NCI-H748 treated with DMSO at 0.1 percent for 48 hours (cell line): ENCODE measurements at places on chromosomes 3 and 15.

DNA sequence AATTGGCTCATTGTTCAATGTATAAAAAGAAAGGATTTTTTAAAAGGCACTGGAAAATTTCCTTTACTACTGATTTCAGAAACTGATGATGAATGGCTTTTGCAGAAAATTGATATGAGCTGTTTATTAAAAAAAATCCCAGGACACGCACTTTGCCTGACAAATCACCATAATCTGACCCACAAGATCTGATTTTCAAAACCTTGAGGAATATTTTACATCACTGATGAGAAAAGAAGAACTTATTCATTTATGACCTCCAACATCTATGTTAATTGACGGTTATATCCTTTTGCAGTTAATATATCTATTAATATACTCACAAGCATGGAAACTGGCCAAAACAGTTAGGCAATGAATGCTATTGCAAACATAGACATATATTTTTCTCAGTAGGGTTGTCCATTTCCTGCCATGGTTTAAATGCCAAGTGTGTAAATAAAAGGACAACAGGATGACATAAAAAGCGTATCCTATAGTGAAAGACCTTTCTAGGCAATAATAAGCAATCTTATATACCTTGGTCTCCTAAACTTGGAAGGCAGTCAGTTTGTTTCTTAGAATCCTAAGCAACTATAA lies 109.7 kb upstream of the SLC7A14 start:
- DNase-seq, result peak; percentile 49

DNA sequence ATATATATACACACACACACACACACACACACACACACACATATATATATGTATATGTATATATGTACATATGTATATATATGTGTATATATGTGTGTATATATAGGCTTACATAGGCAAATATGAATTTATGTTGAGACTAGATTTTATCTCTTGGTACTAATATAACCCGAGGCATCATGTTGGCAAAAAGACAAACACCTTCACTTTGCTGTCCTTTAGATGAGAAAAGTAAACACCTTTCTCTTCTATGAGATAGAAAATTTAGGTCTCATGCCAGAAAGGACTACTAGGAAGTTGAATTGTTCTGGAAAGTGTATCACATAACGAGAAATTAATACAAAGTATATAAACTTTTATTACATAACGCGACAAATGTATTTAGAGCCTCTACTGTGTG lies 19.6 kb upstream of the LEO1 start:
- no peak for DNase-seq

DNA sequence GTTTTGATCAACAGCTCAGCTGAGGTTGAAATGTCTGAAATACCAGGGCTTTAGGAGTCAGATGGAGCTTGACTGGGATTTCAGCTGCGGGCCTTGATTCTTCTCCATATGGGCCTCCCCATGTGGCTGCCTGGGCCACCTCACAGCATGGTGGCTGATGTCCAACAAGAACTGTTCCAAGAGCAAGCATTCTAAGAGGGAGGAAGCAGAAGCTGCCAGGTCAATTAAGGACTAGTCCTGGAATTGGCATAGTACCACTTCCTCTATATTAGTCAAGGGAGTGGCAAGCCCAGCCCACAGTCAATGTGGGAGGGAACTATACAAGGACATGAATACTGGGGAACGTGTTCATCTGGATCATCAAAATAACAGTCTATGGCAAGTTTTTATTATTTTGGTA lies 181.7 kb upstream of the ANKRD28 start:
- no peak for DNase-seq

DNA sequence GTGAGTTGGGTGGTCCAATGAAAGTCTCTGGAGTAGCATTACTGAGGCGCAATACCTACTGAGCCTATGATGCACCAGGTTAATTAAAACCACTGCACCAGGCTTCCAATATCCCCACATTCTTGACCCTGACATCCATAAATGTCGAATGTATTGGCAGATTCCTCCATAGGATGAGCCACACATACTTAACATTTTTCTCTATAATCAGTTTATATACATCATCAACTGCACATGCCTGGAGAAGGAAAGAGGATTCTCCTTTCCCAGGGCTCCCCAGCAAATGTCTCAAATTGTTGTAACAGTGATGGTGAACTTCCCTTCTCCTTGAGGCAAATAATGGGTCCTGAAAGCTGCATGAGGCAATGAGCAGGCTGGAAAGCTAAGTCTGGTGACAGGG lies 82.3 kb upstream of the LPP start:
- no peak for DNase-seq

- no peak for DNase-seq
These were observed 14.9 kb upstream of the SELENOT start for GRCh38 chr3:150588027-150588830.

- DNase-seq, result no peak
These were observed 521.4 kb downstream of the ZNF385D start for GRCh38 chr3:21229426-21230135.

DNA sequence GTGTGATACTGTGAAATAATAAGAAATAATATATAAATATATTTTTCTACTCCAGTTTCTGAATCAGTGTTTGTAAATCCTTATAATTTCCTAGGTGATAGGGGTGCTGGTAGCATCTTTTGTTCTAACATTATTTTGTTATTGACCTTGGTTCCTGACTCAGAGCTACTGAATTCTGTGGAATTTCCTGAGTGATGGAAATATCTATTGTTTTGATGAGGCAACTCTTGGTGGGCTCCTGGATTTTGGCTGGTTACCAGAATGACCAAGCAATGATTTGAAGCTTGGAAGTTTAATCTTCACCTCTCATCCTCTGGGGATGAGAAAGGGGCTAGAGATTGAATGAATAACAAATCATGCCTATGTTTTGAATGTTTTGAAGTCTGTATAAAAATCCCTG lies 377.3 kb downstream of the LPP start:
- DNase-seq, result no peak

GRCh38 chr3:178845420-178846118 lies 226.0 kb downstream of the ZMAT3 start:
- no peak for DNase-seq

DNA sequence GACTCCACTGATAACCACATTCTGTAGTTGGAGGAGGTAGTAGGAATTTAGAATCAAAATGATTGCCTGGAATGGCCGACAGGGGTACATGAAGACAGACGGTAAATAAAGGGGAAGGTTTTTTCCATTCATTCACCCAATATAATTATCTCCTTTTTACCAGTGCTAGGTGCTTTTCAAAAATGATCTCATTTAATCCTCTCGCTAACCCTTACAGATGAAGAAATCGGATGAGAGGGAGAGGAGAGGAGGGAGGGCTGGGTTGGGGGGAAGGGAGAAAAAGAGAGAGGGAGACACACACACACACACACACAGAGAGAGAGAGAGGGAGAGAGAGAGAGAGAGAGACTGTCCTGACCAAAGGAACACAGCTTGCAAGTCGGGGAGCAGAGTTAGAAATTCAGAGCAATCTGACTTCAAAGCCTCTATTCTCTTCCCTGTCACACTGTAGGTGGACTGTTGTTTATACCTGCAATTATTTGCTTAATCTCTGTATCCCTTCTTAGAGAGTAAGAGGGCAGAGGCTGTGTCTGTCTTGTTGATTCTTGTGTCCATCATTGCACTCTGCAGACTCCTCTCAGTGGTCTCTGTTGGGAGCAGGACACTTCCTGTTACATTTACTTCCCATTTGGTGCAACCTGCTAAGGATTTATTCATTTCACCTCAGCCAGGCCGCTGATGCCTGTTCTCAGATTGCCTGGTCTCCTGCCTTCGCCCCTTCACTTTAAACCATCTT lies 18.7 kb upstream of the PAQR9 start:
- no peak for DNase-seq

- DNase-seq, result no peak
These were observed 160.4 kb downstream of the VGLL3 start for GRCh38 chr3:86830566-86830965.
